ENCODE measurements at places on chromosomes 4 and X.

DNA sequence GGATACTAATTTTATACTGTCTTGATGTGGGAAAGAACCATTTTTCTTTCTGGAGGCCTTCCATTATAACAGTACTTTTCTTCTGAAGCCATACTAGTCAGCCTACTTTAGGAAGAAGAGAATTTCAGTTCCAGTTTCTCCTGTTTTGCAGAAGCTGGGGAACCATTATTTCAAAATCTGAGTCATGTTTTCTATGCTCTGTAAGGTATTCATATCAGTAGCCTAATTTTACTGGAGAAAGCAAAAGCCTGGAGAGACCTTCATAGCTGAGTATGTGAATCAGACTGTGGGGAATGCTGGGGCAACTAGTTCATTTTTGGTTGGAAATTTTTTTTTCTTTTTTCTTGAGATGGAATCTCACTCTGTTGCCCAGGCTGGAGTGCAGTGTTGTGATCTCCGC is 22.4 kb downstream of the AFF1 start:
- no peak for DNase-seq

DNA sequence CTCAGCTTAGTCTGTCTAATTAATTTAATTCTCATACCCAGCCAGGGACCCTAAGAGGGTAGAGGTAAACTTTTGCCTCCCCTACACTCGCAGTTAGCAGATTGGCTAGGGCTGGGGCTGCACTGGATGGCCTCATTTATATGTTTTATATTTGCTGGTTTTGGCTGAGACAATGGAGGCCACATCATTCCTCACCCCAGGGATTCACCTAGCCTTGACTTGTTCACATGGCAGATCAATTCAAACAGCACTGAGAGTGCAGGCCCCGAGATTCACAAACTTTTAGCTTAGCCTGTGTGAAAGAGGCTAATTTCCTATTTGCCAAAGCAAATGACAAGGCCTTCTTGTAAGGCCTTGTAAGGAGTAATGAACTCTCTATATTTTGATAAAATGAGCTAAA is 844.4 kb downstream of the ARAP2 start:
- no peak for DNase-seq

GRCh38 chrX:69037786-69038185 is 127.5 kb downstream of the PJA1 start:
- no peak for DNase-seq

GRCh38 chr4:147461161-147461560 is 19.7 kb upstream of the EDNRA start:
- no peak for DNase-seq

- peak; percentile 56 for DNase-seq
These were observed 6.1 kb downstream of the LIAS start for GRCh38 chr4:39464886-39465501.

DNA sequence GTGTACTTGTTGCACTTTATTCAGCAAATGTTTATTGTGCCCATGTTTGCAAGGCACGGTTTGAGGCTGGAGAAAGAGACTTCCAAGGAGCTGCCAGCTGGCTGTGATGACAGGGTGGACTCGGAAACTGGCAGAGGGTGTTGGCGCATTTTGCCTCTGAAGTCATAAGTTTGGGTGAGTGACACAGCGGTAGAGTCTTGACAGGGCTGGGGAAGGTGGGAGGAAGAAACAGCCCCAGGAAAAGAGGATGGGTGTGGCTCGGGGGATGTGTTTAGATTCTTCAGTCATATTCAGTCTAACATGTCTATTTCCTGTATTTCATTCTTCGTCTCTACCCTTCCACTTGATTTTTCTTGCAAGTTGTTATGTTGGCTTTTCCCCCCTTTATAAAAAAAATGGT is 77.0 kb upstream of the STOX2 start:
- no peak for DNase-seq

DNA sequence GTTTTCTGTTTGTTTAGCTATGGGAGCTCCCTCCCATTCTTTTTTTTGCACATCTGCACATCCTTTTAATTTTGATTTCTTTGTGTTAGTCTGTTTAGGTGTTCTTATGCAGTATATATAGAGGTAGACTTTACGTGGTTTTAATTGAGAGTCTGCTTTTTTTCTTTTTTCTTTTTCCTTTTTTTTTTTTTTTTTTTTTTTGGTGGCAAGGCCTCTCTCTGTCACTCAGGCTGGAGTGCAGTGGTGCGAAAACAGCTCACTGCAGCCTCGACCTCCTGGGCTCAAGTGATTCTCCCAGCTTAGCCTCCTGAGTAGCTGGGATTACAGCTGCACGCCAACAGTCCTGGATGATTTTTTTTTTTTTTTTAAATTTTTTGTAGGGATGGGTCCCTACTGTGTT is 68.2 kb downstream of the FAM193A start:
- DNase-seq = no peak

- no peak for DNase-seq
These were observed 390.8 kb upstream of the BOD1L1 start for GRCh38 chr4:14018191-14018853.

DNA sequence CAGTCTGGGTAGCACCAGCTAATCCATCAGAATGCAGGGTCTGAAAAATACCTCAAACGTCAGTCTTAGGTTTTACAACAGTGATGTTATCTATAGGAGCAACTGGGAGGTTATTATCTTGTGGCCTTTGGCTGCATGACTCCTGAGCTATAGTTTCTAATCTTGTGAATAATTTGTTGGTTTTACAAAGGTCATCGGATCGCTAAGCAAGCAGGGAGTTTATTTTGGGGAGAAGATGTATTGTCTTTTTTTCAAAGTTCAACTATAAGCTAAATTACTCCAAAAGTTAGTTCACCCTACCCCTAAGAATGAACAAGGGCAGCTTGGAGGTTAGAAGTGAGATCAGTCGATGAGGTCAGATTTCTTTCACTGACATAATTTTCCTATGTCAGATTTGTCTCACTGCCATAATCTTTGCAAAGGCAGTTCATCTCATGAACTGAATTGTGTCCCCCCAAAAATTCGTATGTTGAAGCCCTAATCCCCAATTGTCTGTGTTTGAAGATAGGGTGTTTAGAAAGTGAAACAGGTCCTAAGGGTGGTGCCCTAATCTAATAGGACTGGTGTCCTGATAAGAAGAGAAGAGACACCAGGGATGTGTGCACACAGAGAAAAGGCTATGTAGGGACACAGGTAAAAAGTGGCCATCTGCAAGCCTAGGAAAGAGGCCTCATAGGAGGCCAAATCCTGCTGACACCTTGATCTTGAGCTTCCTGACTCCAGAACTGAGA is 175.8 kb upstream of the GALNT7 start:
- DNase-seq = no peak

GRCh38 chrX:107673933-107674479 is 45.7 kb downstream of the PRPS1 start:
- no peak for DNase-seq

Data from GM04504 (cell line).